ENCODE measurements at places on chromosomes 6 and 20.

GRCh38 chr6:45661661-45662060 lies 283.9 kb upstream of the SUPT3H start:
- no peak for DNase-seq

DNA sequence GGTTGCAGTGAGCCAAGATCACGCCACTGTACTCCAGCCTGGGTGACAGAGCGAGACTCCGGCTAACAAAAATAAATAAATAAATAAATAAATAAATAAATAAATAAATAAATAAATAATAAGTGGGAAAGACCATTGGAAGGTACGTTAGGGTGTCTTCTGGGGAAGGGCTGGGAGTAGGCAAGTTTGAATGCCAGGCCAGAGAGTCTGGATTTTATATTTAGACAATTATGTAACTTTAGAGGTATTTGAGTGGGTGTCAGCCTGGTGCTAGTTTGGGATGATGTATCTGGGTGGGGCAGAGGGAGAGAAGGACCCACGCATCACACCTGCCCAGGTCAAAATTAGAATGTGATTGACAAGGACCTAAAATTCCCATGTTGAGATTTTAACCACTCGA lies 108.5 kb upstream of the PRND start:
- no peak for DNase-seq

DNA sequence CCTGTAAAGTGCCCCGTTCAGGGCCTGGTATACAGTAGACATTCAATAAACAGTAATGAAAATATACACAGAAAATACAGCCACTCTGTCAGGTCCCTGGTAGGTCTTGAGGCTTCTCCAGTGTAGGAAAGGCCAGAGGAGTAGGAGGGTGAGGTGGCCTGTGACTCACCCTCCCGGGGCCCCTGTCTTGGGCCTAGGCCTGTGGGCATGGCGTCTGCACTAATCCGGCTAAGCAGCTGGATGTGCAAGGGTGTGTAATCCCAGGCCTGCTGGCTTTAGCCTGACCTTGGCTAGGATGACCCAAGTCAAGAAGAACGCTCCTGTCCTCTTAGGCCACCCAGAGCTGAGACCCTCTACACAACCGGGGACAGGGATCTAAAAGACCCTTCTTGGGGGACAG lies 84.9 kb downstream of the KCNB1 start:
- no peak for DNase-seq

GRCh38 chr6:126048635-126049034 lies 62.3 kb downstream of the TRMT11 start:
- DNase-seq = no peak

GRCh38 chr6:2632368-2632767 lies 118.4 kb downstream of the MYLK4 start:
- DNase-seq = no peak

- DNase-seq = no peak
Observed at GRCh38 chr6:42405021-42405420, 46.7 kb downstream of the TRERF1 start.

- DNase-seq = no peak
Observed at GRCh38 chr6:13194852-13195251, 133.5 kb downstream of the TBC1D7 start.

GRCh38 chr6:160435935-160436334 lies 87.8 kb downstream of the SLC22A3 start:
- DNase-seq = no peak

DNA sequence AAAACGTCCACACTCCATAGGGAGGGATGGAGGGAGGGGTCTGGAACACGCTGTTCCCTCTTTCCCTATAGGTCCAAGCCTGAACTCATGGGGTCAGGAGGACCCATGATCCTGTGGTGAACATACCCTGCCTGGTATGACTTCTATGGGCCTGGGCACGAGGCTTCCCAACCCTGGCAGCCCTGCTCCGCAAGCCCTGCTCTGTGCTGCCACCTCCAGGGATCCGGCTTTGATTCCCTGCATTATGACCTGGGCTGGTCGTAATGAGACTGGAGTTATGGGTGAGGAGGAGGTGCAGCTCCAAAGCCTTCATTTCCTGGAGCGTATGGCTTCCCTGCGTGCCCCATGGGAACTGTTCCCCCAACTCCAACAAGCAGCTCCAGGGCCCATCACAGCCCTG lies 54.9 kb downstream of the CDH22 start:
- no peak for DNase-seq

- DNase-seq = no peak
Observed at GRCh38 chr6:28618898-28619555, 93.3 kb downstream of the GPX5 start.

DNA sequence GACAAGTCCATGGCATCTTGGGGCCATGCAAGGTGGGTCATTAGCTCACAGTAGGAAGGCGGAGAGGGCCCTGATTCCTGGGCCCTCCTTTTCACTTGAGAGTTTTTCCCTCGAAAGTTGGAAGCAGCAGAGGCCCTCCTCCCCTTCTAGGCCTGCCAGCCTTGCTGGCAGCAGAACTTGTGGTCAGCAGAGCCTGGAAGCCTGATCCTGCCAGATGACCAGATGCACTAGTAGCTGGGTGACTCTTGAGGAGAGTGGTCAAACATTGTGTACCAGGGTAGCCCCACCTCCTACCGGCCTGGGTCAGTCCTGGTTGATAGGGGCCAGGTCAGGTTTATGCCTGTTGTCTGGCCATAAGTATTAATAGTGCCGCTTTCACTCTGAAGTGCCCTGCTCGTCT lies 3.8 kb upstream of the HMGA1 start:
- DNase-seq = no peak

DNA sequence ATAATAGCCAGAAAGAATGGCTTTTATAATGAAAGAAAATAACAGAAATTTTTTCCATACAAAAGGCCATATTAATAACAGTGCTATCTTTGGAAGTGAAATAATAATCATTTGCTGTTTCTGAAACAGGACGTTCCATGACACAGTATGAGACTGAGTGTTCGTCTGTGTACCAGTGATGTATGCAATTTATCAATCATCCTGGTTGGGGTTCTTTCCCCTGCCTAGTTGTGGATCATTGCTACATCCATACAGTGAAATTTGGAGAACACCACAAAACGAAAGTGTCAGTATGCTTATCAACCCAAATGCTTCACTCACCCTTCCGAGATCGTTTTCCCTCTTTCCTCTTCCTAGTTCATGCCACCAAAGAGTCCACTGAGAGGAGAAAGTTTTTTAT lies 151.4 kb upstream of the PRDM1 start:
- DNase-seq = no peak

- DNase-seq = no peak
Observed at GRCh38 chr20:25539742-25540672, 45.3 kb downstream of the NINL start.

DNA sequence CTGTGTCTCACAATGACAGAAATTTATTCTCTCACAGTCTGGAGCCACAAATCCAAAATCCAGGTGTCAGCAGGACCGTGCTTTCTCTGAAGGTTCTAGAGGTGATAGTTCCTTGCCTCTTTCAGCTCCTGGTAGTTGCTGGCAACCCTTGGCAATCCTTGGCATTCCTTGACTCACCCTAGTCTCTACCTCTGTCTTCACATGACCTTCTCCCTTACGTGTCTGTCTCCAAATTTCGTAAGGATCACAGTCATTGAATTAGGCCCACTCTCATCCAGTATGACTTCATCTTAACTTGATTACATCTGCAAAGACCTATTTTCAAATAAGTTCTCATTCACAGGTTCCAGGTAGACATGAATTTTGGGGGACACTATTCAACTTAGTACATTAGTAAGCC lies 143.1 kb downstream of the CEP57L1 start:
- no peak for DNase-seq

DNA sequence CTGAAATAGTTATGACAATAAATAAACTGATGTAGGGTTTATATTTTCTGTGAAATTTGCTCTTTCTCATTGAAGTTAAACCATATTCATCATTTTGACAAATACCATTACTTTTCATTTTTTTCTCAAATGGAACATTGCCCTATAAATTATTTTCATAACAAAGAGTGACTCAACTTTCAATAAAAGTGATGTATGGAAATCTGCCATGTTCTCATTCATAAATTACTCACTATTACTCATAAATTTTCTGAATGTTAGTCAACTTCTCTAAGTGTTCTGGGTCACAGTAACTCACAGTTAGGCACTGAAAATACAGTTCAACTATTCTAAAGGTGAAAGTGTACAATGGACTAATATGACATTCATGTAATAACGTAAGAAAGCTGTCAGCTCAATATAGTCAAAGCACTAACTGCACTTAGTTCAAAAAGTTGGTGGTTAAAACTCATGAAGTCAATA lies 19.0 kb upstream of the STX11 start:
- DNase-seq = no peak

DNA sequence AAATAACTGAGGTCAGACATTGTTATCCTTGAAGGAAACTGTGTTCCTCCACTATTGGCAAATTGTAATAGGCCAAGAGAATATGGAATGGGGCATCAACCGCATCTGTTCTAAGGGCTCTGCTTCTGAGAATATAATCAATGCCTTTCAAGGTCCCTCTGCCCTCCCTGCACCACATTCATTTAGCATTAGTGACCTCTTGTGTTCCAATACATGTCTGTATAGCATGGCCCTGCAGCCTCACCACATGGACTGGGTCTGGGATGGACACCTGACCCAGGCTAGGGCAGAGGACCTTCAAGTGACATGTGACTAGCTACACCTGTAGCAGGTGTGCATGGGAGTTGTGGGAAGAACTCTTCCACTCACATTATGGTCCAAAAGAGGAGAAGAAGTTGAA lies 14.2 kb downstream of the BTN3A1 start:
- no peak for DNase-seq

DNA sequence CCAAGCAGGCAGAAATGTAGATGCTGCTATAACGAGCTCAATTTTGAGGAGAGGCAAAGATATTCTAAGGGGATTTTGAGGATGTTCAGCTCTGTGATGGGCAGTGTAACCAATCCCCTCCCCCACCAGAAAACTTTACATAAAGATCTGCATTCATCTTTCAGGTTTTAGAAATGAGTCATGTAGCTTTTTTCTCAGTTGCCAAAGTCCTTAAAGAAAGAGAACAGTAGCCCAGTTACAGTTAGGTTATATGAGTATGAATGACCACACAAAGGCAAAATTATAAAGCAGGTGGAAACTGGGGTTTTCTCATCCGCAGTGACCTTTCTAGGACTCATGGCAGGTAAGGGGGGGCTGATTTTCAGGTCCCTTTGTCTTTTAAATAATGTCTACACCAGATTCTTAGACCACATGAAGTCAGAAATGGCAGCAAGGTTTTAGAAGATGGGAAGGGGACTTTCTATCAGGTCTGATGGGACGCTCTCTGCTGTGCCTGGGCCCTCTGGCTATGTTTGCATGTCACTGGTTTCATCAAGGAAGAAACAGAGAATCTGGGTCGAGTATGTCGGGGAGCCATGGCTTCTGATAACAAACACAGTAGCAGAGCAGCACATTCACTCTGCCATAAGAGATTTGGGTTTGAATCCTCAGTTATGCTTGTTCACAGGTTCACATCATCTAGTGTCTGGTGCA lies 94.7 kb downstream of the CLIC5 start:
- DNase-seq = no peak

- no peak for DNase-seq
Observed at GRCh38 chr6:111662072-111662793, 56.6 kb upstream of the TRAF3IP2 start.

DNA sequence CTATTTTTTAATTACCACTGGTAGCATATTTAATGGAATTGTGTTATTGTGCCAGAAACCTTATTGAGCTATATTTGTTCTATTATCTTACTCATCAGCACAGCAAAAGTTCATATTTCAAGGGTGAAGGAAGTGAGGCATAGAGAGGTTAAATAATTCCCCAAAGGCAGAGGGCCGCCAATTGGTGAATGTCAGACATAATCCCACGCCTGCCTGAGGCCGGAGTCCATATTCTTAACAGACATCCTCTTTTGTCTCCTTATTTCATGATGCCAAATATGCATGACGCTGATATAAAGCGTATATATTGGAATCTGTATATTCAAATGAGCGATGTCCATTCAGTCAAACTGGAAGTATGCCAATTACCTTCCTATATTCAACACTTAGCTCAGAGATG lies 505.0 kb upstream of the SLC35B3 start:
- DNase-seq = no peak

DNA sequence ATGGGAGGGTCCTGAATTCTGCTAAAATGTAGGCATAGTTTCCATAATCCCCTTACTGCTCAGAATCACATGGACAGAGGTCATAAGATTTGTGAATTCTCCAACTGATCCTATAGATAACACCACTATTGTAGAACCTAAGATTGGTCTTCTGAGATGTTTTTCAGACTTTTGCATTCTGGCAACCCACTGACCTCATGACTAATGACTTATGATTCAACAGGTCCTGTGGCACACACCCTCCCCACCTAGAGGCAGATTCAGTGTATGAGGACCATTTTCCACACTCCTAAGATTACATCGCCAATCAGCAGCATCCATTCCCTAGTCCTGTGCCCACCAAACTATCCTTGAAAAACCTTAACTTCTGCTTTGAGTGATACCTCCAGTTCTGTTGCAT lies 207.2 kb downstream of the BTBD9 start:
- no peak for DNase-seq

DNA sequence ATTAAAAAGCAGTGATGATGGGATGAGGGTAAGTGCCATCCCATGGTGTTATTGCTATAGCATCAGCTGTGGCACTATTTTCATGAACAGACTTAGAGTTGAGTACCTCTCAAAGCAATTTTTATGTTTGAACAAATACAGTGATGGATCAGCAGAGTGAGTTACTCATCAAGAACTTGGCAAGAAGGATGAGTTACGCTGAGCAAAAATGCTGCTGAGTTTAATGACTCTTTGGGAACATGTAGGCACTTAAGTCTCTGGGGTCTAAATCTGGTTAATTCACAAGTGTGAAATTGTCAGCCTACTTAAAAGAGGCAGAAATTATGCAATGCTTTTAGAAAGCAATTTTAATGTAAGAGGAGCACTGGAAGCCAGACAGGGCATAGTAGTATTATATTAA lies 78.5 kb upstream of the AHI1 start:
- DNase-seq = no peak

GRCh38 chr6:168367285-168367751 lies 47.7 kb upstream of the DACT2 start:
- no peak for DNase-seq

DNA sequence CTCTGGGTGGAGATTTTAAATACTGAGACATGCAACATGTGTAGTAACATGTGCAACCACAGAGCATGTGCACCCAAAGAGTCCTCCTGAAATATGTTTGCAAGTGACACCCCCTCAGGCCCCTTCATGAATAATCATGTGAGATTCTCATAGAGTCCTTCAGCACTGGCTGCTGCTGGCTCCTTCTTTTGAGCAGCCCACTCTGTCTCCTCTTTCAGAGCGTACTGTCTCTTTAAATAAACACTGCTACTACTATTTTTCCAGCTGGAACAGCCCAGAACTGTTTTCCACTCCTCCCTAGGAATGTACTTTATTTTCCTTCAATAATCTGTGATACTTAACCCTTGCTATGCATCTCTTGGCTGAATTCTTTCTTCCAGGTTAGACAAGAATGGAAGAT lies 42.0 kb downstream of the HLA-DRB5 start:
- no peak for DNase-seq

All from stimulated activated CD4-positive, alpha-beta T cell treated with anti-CD3 and anti-CD28 coated beads, TNF-alpha, amount 100 ng/mL, for 1 hour (primary cell).